Stimulated activated CD4-positive, alpha-beta T cell treated with anti-CD3 and anti-CD28 coated beads, Interleukin-2, amount 100 ng/mL, for 4 hours (primary cell): ENCODE measurements at places on chromosomes 2 and 18.

- no peak for DNase-seq
These were observed 40.8 kb upstream of the CCDC102B start for GRCh38 chr18:68757126-68757525.

- no peak for DNase-seq
These were observed 2.0 kb downstream of the DLX1 start for GRCh38 chr2:172087207-172087779.

- no peak for DNase-seq
These were observed 241.3 kb upstream of the ZNF804A start for GRCh38 chr2:184357033-184357432.

DNA sequence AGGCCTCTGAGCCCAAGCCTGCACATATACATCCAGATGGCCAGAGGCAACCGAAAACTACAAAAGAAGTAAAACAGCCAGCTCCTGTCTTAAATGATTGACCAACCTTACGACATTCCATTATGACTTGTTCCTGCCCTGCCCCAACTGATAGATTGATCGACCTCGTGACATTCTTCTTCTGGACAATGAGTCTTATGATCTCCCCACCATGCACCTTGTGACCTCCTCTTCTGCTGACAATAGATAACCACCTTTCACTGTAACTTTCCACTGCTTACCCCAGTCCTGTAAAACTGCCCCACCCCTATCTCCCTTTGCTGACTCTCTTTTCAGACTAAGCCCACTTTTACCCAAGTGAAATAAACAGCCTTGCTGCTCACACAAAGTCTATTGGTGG, 670.0 kb upstream of the PKDCC start:
- DNase-seq, result no peak

DNA sequence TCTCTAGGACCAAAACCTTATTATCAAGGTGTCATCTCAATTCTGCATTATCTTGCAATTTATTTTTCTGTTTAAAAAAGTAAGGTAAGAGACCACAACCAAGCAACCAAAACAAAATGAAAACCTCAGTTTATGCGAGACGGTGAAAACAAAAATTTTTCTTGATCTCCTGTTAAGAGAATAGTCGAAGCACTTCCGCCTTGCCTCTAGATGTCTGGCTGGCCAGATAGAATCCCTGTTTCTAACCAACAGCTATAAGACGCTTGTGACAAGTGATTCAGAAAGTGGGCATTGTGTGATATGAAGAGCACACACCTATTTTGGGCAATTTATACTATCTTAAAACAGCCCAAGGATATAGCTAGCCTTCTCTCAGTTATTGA, 51.2 kb downstream of the MGAT5 start:
- DNase-seq, result no peak

- no peak for DNase-seq
These were observed 22.4 kb downstream of the GREB1 start for GRCh38 chr2:11556101-11556806.

GRCh38 chr2:38201784-38202183, 125.8 kb upstream of the CYP1B1 start:
- no peak for DNase-seq

GRCh38 chr18:36160959-36161371, 26.3 kb upstream of the MOCOS start:
- DNase-seq, result no peak

GRCh38 chr18:70634576-70635147, 345.8 kb downstream of the SOCS6 start:
- DNase-seq, result no peak

DNA sequence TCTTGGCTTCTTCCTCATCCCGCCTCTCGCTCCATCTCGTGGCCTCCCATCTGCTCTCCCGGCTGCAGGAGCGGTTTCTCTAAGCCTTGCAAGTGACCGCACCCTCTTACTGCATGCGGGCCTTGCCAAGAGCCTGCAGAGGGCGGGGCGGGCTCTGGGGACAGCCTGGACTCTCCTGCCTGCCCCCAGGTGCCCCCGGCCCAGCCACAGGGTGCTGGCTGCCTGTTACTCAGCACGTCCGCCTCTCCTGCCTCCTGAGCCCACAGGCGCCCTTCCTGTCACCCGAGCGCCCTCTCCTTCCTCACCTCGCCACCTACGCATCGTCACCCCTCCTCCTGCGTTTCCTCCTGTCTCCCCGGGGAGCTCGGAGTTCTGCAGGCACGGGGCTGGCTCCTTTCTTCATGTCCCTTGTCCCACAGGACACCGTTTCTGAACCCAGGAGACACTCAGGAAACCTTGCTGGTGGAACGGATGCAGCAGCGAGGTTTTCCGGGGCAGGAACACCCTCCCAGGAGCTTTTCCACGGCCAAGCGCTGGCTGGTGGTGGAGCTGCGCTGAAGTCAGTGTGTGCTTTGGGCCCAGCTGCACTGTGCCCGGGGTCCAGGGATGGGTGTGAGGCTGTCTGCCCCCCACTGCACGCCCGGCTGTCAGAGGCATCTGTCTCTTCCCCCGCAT, 28.5 kb downstream of the HPCAL1 start:
- peak; percentile 59 for DNase-seq

GRCh38 chr18:2089396-2089795, 481.9 kb downstream of the METTL4 start:
- no peak for DNase-seq

DNA sequence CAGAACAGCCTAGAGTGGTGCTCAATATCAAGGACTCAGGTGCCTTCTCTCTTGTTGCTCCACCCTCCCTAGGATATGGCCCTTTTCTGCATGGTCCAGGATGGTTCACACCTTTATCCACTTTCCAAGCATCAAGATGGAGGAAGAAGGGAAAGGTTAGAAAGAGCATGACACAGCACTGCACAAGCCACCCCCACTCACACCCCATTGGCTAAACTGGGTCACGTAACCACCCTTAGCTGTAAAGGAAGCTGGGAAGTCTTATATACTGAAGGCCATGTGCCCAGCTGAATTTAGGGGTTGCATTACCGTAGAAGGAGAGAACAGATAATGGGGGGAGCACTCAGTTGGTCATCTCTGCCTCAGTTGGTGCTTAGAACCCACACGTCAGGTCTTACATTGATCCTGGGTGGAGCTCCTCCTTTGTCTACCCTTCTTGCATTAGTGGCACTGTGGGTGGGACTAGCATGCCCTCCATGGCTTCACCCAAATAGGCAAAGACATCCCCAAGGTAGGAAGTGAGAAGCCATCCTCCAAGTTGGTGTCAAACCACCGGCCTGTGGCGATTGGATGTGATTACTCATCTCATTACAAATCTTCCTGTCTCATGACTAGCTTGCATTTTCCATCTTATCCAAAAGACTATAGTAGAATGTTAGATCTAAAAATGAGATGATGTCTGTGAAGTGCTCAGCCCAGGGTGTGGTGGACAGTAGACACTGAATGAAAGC, 248.5 kb downstream of the HAUS1 start:
- DNase-seq, result no peak

DNA sequence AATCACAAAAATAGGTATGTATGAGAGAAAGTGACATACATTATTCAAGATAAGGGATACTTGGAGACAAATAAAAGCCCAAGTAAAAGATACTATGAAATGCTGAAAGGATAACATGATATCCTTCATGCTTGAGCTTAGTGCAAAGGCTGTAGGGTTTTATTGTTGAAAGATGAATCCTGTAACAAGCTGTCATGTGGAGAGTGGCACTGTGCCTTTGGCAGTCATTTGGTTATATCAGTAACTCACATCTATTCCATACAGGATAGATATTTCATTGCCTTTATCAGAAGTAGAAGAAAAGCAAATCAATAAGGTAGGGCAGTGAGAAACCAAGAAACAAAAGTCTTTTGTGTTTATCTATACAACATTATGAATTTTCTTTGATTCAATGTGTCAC, 211.0 kb downstream of the ZNF385B start:
- DNase-seq, result no peak

DNA sequence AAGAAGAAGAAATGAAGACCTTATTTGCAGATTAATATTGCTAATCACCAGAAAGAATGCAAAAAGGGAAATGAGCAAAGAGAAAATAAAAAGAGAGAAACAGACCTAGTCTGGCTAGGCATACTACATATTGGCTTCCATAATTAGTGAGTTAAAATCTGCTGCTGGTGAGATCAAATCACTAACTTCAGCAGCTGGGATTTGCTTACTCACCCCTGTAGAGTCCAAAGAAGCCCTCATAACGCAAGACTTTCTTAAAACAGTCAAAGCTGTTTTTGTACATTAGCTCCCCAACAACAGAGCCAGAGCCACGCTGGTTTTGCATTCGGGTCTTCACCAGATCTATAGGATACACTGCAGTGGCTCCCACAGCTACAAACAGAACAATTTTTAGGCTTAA, 80.9 kb downstream of the SLC25A12 start:
- DNase-seq, result no peak

- DNase-seq, result no peak
These were observed 18.5 kb upstream of the CNGA3 start for GRCh38 chr2:98327776-98328175.

- no peak for DNase-seq
These were observed 47.1 kb upstream of the ZFP36L2 start for GRCh38 chr2:43273529-43273928.

- DNase-seq, result no peak
These were observed 855.4 kb upstream of the CELF4 start for GRCh38 chr18:38421021-38421420.

DNA sequence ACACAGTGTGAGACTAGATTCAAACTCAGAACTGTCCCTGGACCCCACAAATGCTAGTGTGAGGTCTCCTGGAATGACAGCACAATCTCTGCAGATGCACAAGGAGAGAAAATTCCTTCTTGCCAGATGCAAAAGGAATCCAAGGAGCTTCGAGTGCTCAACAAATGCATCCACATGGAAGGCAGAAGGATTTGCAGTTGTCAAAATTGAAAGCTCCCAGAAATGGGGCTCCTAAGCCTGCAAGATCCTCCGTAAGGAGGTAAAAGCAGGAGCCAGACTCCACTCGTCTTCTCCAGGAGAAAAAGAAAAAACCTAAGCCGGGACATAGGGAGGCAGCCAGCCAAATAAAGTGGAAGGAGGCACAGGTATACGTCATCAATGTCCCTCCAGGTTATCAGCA, 355.0 kb upstream of the KLHL29 start:
- no peak for DNase-seq

DNA sequence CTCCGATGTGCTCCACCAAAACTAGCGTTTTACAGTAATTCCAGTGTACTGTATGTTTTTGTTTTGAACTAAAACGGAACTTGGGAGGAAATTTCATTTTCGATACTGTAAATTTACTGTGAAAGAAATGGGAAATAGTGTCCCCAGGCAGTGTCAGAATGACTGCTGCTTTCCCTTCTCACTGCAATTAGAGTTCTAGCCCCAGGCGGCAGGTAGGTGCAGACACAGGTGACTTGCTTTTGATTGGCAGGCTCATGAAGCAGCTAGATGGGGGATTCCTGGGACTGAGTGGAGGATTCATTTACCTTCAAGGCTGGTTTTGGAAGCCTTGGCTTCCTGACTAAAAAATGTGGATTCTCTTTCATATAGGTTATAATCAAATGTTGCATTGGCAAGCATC, 27.0 kb downstream of the RPRM start:
- DNase-seq, result no peak

DNA sequence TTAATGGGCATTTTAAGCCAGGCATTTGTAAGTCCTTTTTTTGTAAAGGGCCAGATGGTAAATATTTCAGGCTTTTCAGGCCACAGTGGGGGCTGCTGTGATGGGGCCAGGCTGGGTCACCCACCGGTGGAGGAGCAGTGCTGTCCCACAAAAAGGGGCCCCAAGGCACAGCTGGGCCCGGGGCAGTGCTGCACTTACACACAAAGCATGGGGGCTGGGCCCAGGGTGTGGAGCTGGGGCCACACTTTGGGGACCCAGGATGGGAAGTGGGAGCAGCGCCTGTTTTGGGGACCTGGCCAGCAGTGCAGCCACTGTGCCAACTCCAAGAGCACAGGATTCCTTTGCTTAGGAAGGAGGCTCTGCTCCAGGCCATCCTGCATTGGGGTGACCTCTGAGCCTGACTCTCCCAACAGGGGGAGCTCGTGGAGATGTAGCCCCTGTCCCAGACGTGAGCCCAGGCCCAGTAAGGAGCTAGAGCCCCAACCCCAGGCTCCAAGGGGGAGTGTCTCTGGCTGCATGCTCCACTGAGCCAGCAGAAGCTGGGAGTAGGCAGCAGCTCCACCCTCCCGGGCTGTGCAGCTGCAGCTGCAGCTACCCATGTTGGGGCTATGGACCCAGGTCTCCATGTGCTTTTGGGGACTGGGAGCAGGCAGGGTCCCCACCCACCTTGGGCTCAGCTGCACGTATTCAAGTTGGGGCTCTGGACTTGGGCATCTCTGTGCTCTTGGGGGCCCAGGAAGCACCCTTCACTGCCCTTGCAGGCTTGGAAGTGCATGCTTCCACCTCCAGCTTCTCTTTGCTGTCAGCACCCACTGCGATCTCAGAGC, 1036.5 kb upstream of the CNTNAP5 start:
- no peak for DNase-seq

GRCh38 chr2:17643031-17643615, 102.6 kb downstream of the VSNL1 start:
- DNase-seq, result no peak

DNA sequence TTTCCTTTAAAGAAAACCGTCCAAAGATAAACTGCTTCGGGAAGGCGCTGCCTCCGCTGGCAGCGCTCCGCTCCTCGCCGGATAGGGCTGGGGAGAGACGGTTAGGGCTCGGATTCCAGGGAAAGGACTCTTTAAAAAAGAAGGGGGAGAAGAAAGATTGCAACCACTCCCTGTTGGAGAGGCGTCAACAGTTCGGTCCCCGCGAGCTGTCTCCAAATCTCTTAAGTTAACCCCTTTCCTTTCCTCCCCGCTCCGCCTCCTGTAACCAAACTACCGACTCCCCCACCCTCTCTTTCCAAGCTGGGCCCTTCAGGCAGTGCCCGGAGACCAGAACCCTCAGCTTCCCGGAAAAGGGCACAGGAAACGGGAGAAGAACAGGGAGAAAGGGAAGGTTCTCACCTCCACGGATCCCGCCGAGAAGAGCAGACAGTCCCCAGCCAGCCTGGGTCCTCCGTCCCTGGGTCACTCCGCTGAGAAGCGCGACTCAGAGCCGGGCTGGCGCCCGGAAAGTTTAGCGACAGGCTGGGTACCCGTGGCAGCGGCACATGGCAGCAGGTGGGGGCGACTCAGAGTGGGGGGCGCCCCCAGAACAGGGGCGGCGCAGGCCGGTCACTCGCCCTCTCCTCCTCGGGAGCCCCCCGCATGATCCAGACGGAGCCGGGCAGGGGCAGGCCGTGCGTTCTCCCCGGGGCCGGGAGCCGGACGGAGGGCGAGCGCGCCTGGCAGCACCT, 675 bp downstream of the FZD5 start:
- no peak for DNase-seq

DNA sequence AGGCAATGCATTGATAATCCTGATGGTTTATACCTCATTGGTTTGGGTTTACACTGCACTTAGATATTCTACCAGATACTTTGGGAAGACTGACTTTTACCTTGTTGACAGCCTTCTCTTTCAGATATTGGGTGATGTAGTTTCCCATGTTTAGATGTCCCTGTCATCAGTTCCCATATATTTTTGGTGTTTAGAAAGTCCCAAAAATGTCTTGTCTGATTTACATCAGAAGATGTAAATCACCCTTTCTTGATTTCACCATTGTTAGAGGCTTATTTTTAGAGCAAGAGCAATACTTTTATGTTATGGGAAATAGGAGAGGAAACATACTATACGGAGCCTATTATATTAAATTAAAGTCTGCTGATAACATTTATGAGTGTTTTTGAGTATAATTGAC, 14.4 kb upstream of the CCDC102B start:
- no peak for DNase-seq
